ENCODE measurements at places on chromosomes 3 and 15. TPM values are rescaled to one million over a fixed set of nuclear protein-coding genes. Genes with fewer than 3 reads are reported as not detected.

The ZIC1 gene
- total RNA-seq = not detected

- no peak overlapping the region for H3K27ac ChIP-seq
- H3K27me3 ChIP-seq = no peaks in the 10 kb centered on the region
- H3K36me3 ChIP-seq = no peaks in the 10 kb centered on the region
- no peak overlapping the region for H3K4me3 ChIP-seq
These were observed 24.9 kb upstream of the DNAAF4 start for GRCh38 chr15:55532944-55533343.

The LINGO1 gene
- 1.2 TPM for total RNA-seq

- H3K36me3 ChIP-seq = no peaks in the 10 kb centered on the region
- H3K27me3 ChIP-seq = no peaks in the 10 kb centered on the region
- H3K4me3 ChIP-seq = no peak overlapping the region
- H3K27ac ChIP-seq = no peak overlapping the region
- no peaks in the 10 kb centered on the region for H3K4me1 ChIP-seq
- DNase-seq = no peak
These were observed 79.3 kb upstream of the CBLB start for GRCh38 chr3:105948101-105948500.

- H3K4me1 ChIP-seq = no peaks in the 10 kb centered on the region
- H3K4me3 ChIP-seq = no peak overlapping the region
- no peak for DNase-seq
- no peaks in the 10 kb centered on the region for H3K27me3 ChIP-seq
These were observed 31.6 kb downstream of the SHOX2 start for GRCh38 chr3:158074591-158074990.

- no peaks in the 10 kb centered on the region for H3K4me1 ChIP-seq
- no peak for DNase-seq
These were observed 45.0 kb downstream of the ZNF860 start for GRCh38 chr3:32026593-32026992.

The NEK11 gene
- 4.4 TPM for total RNA-seq

DNA sequence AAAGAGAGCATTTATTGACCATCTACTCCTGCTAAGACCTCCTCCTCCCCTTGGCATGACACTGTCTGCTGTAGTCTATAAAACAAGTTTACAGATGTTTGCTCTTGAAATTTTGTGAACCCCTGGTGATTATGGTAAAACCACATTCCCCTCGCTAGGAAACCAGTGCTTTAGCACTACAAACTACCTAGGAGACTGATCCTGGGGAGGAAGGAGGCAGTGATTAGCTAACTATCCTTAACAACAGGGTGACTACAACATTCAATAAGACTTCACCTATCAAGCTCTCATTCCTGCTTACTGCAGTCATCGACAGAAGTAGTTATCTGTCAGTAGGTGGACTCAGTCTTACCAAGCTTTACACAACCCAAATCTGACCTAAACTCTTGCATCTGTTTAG lies 371.3 kb downstream of the TUSC7 start:
- no peaks in the 10 kb centered on the region for H3K36me3 ChIP-seq
- no peak for DNase-seq
- no peaks in the 10 kb centered on the region for H3K4me1 ChIP-seq
- H3K4me3 ChIP-seq = no peak overlapping the region

DNA sequence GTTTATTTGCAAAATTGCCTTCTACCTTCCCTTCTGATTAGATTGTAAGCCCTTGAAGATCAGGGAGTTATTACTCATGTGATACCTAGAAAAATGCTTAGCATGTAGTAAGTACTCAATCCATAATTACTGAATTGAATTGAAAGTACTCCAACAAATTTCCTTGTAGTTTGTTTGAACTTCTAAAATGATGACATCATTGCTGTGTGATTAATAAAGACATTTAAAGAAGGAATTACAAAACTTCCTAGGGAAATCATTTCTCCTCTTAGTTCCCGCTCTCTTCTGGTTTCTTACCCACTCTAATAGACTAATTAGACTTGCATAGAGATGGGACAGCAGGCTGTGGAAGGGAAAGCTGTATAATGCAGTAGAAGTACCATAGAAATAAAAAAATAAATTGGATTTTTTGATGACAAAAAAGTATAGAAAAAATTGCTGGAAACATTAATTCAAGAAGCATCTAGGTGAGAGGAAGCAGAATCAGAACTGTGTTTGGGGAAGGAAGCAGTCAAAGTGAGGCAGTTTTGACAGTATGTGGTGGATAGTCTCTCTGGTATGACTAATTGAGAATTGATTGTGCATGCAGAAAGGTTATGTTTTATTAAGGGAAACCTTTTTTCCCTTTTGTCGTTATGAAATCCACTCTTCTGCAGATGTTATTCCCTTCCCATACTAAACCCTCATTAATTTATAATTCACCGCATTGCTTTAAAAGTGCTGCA lies 93.0 kb downstream of the ALCAM start:
- H3K4me3 ChIP-seq = no peak overlapping the region
- H3K36me3 ChIP-seq = no peaks in the 10 kb centered on the region
- no peak for DNase-seq
- H3K4me1 ChIP-seq = no peaks in the 10 kb centered on the region
- H3K27me3 ChIP-seq = no peaks in the 10 kb centered on the region
- no peak overlapping the region for H3K27ac ChIP-seq

- DNase-seq = no peak
- no peaks in the 10 kb centered on the region for H3K27me3 ChIP-seq
- no peak overlapping the region for H3K4me3 ChIP-seq
- no peak overlapping the region for H3K27ac ChIP-seq
- H3K4me1 ChIP-seq = no peaks in the 10 kb centered on the region
- H3K36me3 ChIP-seq = no peaks in the 10 kb centered on the region
These were observed 50.9 kb upstream of the MRPL3 start for GRCh38 chr3:131553495-131554247.

DNA sequence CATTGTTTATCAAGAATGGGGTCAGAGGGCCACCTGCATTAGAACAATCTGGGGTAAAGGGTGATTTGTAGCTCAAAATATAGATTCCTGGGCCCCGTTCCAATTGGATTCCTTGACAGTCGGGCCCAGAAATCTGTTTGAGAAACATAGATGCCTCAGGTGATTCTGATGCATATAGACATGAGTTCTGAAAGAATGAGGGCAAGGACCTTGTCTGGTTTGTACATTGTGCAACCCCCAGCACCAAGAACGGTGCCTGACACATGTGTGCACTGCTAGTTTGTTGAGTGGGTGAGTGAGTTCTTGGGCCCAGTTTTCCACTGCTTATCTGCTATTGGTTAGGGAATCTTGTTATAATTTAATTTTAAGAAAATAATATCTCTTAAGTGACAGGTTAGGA lies 16.6 kb downstream of the CRYBG3 start:
- no peak overlapping the region for H3K4me3 ChIP-seq
- no peaks in the 10 kb centered on the region for H3K27me3 ChIP-seq
- no peaks in the 10 kb centered on the region for H3K36me3 ChIP-seq
- no peak for DNase-seq

DNA sequence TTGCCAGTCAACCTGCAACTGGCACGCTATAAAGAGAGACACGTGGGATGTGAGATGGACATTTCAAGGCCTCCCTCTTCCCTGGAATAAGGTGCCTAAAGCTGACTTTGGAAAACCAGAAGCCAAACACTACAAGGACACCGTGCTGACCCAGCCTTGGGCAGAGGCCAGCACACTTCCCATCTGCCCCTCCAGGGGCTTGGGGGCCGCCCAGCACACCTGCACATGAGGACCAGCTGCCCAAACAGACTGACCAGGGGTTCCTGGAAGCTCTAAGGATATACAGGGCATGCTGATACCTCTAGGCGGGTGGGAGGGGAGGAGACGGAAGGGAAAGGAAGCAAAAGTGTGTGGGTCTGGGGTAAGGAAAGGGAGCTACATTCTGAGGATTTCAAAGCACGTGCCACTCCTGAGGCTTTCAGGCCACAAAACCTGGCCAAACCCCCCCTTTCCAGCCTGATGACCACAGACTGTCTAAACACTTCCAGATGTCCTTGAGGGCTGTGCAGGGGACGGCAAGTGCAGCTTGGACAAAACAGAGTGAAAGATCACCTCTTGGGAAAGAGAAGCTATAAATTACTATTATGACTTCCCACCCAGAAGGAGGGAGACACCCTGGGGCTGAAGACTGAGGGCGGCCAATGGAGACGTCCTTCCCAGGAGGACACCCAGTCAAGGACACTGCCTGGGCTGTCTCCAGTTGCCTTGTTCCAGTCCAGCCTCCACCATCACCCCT lies 57.9 kb downstream of the ADCY5 start:
- peak overlapping the region; percentile 77 for H3K27ac ChIP-seq
- no peak for DNase-seq
- peaks cover 12% of the 10 kb centered on the region for H3K4me1 ChIP-seq
- no peaks in the 10 kb centered on the region for H3K27me3 ChIP-seq

DNA sequence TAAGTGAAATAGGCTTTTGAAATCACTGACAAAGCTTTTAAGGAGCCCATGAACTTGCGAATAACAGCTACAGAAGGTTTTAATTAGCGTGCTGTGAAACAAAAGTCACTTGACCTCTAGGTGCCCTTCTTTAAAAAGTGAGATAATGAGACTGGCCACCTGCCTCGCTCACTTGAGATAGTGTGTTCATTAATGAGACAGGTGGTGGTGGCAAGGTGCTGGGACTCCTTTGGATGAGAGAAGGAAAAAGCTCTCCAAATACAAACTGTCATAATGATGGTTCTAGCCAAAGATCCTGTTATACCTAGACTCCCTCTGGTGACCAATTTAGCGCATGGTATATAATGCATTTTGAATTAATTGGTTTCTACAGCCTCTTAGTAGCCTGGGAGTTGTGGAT lies 22.7 kb upstream of the IREB2 start:
- H3K27ac ChIP-seq = no peak overlapping the region
- no peak overlapping the region for H3K4me3 ChIP-seq
- no peaks in the 10 kb centered on the region for H3K27me3 ChIP-seq

DNA sequence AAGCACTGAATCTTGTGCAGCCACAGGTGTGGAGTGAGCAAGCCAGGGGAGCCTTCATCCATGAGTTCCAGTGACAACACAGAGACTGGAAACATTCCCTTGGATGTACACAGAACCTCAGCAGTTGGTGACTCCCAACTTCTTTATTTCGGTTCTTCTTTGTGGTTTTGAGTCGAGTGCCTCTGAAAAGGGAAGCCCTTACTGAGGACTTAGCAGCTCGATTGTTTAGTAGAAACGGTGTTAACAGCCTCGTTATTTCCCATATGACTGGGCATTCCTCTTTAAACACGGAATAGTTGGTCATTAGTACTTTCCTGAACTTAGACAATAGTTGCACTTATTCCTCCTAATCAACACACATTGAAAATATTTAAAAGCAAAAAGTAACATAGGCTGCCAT lies 7.7 kb downstream of the SLCO3A1 start:
- peaks cover 9% of the 10 kb centered on the region for H3K4me1 ChIP-seq
- H3K27me3 ChIP-seq = no peaks in the 10 kb centered on the region
- no peaks in the 10 kb centered on the region for H3K36me3 ChIP-seq

The PCCB gene
- 35.8 TPM for total RNA-seq

DNA sequence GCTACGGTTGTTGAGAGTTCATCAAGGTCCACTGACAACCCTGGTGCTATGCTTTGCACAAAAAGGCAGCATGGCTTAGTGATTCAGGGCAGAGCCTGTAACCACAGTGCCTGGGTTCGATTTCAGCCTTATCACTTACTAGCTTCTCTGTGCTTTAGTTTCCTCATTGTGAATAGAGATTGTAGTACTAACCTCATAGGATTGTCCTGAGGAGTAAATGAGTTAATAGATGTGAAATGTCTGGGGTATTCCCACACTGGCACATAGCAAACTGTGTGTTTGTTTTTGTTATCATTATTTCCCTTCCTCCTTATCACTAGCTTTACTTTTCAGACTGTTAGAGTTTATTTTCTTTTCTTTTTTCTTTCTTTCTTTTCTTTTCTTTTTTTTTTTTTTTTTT lies 16.3 kb downstream of the CRTAP start:
- H3K4me1 ChIP-seq = no peaks in the 10 kb centered on the region
- H3K4me3 ChIP-seq = no peak overlapping the region
- no peak overlapping the region for H3K27ac ChIP-seq
- DNase-seq = no peak
- H3K36me3 ChIP-seq = peaks cover 3% of the 10 kb centered on the region

- no peaks in the 10 kb centered on the region for H3K27me3 ChIP-seq
- no peak for DNase-seq
- H3K27ac ChIP-seq = peak overlapping the region; percentile 97
- peaks cover 12% of the 10 kb centered on the region for H3K4me1 ChIP-seq
- H3K36me3 ChIP-seq = no peaks in the 10 kb centered on the region
These were observed 2.1 kb downstream of the RNF168 start for GRCh38 chr3:196501316-196502044.

The FHIT gene
- total RNA-seq = 0.64 TPM

The SKOR1 gene
- total RNA-seq = 0.76 TPM

The WDR93 gene
- not detected for total RNA-seq

The FGF7 gene
- total RNA-seq = 12.5 TPM

The SAMD7 gene
- total RNA-seq = not detected

- no peaks in the 10 kb centered on the region for H3K27me3 ChIP-seq
- DNase-seq = no peak
- no peaks in the 10 kb centered on the region for H3K4me1 ChIP-seq
- H3K4me3 ChIP-seq = no peak overlapping the region
- no peaks in the 10 kb centered on the region for H3K36me3 ChIP-seq
- H3K27ac ChIP-seq = peak overlapping the region; percentile 14
These were observed 47.8 kb upstream of the RARB start for GRCh38 chr3:25380222-25380739.

GRCh38 chr3:72054976-72055375 lies 270.0 kb upstream of the PROK2 start:
- no peak for DNase-seq
- H3K36me3 ChIP-seq = no peaks in the 10 kb centered on the region
- no peak overlapping the region for H3K4me3 ChIP-seq
- H3K27me3 ChIP-seq = no peaks in the 10 kb centered on the region
- no peak overlapping the region for H3K27ac ChIP-seq
- H3K4me1 ChIP-seq = no peaks in the 10 kb centered on the region

GRCh38 chr3:29581311-29581710 lies 300.4 kb downstream of the RBMS3 start:
- H3K4me1 ChIP-seq = no peaks in the 10 kb centered on the region
- DNase-seq = no peak
- H3K36me3 ChIP-seq = no peaks in the 10 kb centered on the region
- H3K4me3 ChIP-seq = no peak overlapping the region

GRCh38 chr3:121735047-121735696 lies 14.4 kb downstream of the GOLGB1 start:
- no peaks in the 10 kb centered on the region for H3K27me3 ChIP-seq
- no peak overlapping the region for H3K27ac ChIP-seq
- no peak overlapping the region for H3K4me3 ChIP-seq
- no peaks in the 10 kb centered on the region for H3K4me1 ChIP-seq
- no peaks in the 10 kb centered on the region for H3K36me3 ChIP-seq
- no peak for DNase-seq

The SPATA12 gene
- total RNA-seq = 0.09 TPM

GRCh38 chr15:40536501-40536900 lies 28.3 kb downstream of the CCDC32 start:
- H3K4me3 ChIP-seq = no peak overlapping the region
- no peaks in the 10 kb centered on the region for H3K4me1 ChIP-seq
- H3K27me3 ChIP-seq = no peaks in the 10 kb centered on the region
- no peak overlapping the region for H3K27ac ChIP-seq

DNA sequence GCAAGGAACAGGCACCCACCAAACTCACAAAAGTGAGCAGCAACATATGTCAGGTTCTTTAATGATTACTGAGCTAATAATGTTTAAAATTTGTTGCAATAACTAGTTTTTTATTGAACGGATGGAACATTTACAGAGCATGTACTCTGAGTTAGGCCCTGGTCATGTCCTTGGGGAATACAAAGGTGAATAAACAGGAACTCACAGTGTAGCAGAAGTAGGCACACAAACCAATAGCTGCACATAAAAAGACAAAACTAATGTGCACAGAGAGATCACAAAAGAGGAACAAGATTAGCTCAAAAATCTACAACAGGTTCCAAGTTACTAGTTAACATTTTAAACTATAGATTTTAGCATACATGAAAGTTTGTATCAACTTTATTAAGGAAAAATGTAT lies 505.3 kb upstream of the PPP2R3A start:
- H3K4me1 ChIP-seq = no peaks in the 10 kb centered on the region
- H3K36me3 ChIP-seq = no peaks in the 10 kb centered on the region
- H3K4me3 ChIP-seq = no peak overlapping the region
- DNase-seq = no peak

The NR2E3 gene
- total RNA-seq = 0.13 TPM

Data from esophagus squamous epithelium (tissue), 5 donors.